ENCODE measurements at places on chromosomes 6 and 20.

- DNase-seq = no peak
Observed at GRCh38 chr6:17580518-17581048, 19.5 kb upstream of the FAM8A1 start.

DNA sequence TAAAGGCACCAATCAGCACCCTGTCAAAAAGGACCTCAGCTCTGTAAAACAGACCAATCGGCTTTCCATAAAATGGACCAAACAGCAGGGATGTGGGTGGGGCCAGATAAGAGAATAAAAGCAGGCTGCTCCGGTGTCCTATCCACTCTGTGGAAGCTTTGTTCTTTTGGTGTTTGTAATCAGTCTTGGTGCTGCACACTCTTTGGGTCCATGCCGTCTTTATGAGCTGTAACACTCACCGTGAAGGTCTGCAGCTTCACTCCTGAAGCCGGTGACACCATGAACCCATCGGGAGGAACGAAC, 7.3 kb upstream of the PXDC1 start:
- no peak for DNase-seq

- no peak for DNase-seq
Observed at GRCh38 chr6:33992191-33992590, 153.7 kb downstream of the GRM4 start.

DNA sequence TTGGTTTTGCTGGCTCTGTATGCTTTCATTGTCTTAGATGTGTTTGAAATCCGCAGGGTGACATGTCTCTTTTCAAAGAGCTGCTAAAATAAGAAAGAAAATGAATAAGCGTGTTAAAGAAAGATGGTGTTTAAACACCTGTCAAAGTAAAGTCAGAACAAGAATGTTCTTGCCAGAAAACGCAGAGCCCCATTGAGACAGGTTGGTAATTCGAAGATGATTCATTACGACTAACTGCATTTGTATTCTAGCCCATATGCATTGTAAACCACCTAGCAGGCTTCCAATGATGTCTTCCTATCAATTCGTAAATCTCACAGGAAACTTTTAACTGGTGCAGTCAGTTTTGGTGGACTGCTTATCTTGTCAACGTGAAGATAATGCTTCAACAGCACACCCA, 16.8 kb downstream of the PHACTR2 start:
- no peak for DNase-seq

DNA sequence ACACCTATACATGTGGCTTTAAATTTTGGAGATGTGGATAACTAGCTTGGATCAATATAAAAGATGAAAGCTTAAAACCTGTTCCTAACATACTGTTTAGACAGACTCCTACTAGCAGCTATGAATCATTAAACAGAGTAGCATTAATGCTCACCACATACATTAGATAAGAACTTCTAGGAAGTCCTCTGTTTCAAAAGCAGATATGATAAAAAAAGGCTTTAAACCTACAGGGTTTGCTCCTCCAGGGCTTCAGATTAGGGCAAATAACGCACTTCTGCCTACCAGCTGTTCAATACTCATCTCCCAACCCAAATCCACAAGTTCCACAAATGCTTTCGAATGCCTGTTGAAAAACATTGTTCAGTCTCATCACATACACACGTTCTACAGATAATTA, 1.5 kb downstream of the REPS1 start:
- DNase-seq = no peak

DNA sequence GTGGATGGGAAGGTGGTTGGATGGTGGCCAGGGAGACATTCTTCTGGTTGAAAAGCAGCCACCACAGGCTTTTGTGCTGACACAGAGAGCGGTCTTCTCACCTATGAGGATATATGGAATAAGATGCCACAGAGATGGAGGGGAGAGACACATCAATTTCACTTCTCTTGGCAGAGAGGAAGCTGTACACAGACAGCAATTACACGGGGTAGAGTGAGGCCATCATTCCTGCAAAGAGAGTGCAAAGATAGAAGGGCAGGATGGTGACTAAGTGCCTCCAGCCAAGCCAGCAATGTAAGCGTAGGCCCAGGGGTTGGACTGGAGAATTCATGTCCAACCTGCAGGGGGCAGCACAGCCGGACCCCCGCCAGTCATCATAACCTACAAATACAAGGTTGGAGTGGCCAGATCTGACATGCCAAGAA, 56.4 kb downstream of the NRN1 start:
- DNase-seq = no peak

Measured in SHP77 (cell line).